ENCODE measurements at places on chromosomes 3 and 15.

- DNase-seq, result no peak
Measured at GRCh38 chr3:193996221-193996620, 139.7 kb upstream of the HES1 start.

- DNase-seq, result peak; percentile 80
Measured at GRCh38 chr15:92623435-92623834, 32.1 kb downstream of the FAM174B start.

DNA sequence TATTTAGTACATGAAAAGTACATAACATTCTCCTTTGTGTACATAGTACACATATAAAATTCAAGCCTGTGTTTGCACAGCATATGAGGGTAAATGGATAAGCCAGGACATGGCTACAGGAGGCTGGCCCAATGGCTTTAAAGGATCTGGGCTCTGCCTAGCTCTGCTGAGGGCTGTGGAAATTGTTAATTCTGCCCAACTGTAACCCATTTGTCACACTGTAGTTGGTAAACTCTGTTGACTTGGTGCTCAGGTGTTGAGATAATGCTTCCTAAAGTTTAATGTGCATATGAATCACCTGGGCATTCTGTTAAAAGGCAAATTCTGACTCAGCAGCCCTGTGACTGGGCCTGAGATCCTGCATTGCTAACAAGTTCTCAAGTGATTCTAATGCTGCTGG lies 196.5 kb upstream of the ZPLD1 start:
- DNase-seq, result no peak

- DNase-seq, result no peak
Measured at GRCh38 chr3:73069775-73070444, 8.5 kb downstream of the EBLN2 start.
